ENCODE measurements at places on chromosomes 13 and 19.

DNA sequence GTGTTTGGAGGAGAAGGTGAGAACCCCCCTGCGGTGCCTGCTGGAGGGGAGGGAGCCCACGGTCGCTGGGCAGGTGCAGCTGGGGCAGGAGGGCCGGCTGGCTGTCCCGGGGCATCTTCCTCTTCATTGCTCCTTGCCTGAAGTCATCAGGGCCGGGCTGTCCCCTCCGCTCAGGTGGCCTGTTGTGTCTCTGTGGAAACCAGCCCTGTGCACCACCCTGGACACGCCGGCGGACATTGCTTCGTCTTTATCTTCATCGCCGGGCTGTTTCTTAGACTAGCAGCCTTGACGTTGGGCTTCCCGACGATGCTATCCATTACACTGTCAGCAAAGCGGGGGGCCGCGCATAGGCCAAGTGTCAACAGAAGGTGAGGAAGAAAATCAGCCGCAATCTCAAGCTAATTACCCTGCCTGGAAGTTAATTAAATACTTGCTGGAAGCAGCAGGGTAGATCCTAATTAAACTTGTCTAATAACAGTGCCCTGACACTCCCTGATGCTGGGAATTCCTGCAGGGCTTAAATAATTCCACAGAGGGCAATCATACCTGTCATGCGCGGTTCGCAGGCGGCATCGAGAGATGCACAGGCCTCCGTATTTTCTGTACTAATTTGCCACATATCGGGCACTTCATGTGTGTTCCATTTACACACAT is 111.4 kb upstream of the SOX1 start:
- DNase-seq, result no peak

- DNase-seq, result no peak
Observed at GRCh38 chr19:10422046-10422461, 1.7 kb downstream of the PDE4A start.

DNA sequence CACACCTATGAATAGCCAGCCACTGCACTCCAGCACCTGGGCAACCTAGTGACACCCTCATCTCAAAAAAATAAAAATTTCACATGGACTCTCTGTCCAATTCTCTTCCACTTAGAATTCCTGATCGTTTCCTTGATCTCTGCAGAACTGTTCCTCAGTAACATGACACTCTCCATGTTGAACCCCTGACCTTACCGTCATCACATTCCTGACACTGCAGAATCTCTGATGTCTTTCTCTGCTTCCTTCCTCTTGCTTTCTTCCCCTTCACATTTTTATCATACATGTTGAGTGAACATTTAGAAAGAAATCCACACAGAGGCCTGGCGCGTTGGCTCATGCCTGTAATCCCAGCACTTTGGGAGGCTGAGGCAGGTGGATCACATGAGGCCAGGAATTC is 15.0 kb downstream of the ZNF114 start:
- DNase-seq, result no peak

DNA sequence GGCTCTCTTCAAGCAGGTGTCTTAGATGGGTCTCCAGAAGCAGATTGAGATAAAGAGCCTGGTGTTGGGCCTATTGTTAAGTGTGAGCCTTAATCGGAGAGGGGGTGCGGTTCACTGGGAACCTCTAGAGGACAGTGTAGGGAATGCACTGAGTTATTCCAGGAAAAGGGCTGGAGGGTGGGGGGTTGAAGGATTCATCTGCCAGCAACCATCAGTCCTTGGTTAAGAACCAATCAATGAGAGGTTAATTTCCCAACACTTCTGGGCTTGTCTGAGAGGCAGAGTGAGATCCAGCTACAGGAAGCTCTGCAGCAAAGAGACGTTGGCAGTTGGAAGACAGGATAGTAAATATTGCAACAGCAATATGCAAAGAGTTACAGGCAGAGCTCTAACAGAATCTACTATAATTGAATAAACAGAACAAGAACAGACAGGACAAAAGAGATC is 28.7 kb downstream of the CYP4F2 start:
- DNase-seq, result no peak

GRCh38 chr19:18283338-18283737 is 1.9 kb upstream of the JUND start:
- DNase-seq, result no peak

DNA sequence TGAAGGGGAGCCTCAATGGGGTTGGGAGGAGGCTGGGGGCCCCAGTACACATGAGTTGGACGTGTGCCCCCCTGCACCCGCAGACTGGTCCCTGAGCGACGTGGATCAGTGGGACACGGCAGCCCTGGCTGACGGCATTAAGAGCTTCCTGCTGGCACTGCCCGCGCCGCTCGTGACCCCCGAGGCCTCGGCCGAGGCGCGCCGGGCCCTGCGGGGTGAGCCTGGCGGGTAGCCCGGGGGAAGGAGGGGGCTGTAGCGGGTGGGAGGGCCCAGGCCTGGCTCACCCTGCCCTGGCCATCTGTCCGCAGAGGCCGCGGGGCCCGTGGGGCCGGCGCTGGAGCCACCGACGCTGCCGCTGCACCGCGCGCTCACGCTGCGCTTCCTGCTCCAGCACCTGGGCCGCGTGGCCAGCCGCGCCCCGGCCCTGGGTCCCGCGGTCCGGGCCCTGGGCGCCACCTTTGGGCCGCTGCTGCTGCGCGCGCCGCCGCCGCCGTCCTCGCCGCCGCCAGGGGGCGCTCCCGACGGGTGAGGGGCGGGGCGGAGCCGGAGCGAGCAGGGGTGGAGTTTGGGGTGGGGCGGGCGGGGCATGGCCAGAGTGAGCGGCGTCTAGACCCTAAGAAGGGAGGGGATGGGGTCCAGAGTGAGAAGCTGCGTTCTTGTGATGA is 8.1 kb downstream of the PIK3R2 start:
- DNase-seq, result no peak

GRCh38 chr19:13756210-13756609 is 8.1 kb upstream of the MRI1 start:
- DNase-seq, result no peak

GRCh38 chr13:97621631-97622030 is 187.7 kb downstream of the RAP2A start:
- DNase-seq, result no peak

- DNase-seq, result no peak
Observed at GRCh38 chr19:10805065-10805757, 30.8 kb downstream of the TMED1 start.

DNA sequence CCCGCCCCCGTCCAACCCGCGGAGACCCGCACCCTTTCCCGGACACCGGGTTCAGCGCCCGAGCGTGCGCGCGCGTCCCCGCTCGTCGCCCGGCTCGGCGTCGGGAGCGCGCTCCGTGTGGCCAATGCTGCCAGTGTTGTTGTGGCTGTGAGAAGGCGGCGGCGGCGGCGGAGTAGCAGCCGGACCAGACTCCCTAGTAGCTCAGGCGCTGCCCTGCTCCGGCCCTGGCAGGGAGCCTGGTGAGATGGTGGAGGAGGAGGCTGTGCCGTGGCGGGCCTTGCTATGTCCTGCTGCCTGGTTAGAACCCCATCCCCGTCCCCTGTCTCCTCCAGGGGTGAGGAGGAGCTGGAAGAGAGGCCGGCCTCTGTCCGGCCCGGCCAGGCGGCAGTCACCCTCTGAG is 553.2 kb downstream of the TUBA3C start:
- no peak for DNase-seq

GRCh38 chr19:31181535-31181934 is 167.7 kb downstream of the TSHZ3 start:
- no peak for DNase-seq

DNA sequence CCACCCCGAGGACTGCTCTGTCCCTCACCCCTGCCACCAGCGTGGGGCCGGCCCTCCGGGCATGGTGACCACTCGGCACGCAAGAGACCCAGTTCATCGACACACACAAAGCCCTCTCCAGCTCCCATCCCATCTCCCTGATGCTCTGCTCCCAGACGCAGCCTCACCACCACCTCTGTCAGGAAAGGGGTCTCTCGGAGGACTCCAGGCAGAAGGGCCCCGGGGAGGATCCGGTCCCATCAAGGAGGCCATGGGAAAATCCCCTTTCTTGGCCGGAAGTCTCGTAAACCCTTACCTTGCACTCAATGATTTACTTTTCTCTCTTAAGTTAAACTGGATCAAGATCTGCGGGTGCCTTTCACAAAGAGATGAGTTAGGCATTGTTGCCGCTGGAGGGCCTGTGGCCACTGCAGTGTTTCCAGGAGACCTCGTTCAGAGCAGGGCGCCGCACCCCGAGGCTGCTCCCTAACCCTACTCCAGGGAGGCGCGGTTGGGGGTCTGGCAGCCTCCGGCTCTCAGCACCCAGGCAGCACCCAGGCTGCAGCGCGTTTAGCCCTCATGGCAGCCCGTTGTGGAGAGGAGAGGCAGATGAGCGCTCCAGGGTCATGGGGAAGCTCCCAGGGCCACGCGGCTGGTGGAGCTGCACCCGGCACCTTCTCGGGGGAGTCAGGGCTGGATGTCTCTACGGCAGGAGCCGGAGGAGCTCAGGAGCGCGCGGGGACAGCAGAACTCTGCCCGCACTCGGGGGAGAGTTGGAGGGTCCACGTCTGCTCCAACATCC is 31.0 kb downstream of the C2CD4C start:
- no peak for DNase-seq

GRCh38 chr19:13053761-13054625 is 48.7 kb downstream of the LYL1 start:
- no peak for DNase-seq

- no peak for DNase-seq
Observed at GRCh38 chr13:50198508-50198907, 183.3 kb downstream of the KCNRG start.

GRCh38 chr13:110343241-110343865 is 36.3 kb downstream of the COL4A2 start:
- DNase-seq, result no peak

- DNase-seq, result no peak
Observed at GRCh38 chr19:29012457-29012856, 200.5 kb downstream of the UQCRFS1 start.

DNA sequence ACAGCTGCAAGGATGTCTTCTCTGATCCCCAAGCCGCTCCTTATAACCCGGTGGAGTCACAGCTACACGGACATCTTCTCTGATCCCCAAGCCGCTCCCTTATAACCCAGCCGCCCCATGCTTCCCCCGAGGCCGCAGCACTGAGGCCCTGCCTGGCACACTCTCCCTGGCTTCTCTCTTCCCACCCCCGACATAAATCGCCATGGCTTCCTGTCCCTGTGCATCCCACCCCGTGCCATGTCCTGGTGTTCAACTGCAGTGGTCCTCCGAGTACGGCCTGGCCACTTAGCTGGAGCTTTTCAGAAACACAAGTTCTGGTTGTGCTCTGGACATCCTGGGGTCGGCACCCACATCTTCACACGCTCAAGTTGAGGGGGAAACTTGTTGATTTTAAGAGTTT is 60.4 kb downstream of the RASA3 start:
- DNase-seq, result no peak

- DNase-seq, result peak; percentile 52
Observed at GRCh38 chr19:1400281-1401137, 833 bp downstream of the GAMT start.
